ENCODE measurements at places on chromosomes 11 and 22.

- DNase-seq, result no peak
These were observed 170.6 kb downstream of the BARX2 start for GRCh38 chr11:129546266-129546665.

GRCh38 chr11:45580399-45580798, 85.0 kb downstream of the CHST1 start:
- DNase-seq, result no peak

- DNase-seq, result peak; percentile 50
These were observed 10.5 kb downstream of the GRK2 start for GRCh38 chr11:67276781-67277230.

DNA sequence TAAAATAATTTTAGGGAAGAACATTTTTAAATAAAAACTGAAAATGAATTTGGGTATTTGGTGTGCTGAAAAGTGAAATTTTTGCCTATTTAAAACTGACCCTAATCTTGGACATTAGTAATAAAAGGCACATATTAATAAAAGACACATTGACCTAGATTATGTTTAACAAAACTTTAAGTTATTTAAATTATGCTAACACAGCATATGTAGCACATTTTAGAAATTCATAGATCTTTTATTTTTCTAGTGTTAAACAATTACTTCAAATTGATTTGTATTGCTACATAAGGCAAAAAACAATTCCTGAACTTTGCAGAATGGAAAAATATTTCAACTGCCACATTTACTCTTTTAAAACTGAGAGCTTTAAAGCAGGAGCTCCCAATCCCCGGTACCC, 10.6 kb downstream of the C11orf58 start:
- DNase-seq, result no peak

- no peak for DNase-seq
These were observed 474.0 kb downstream of the MIAT start for GRCh38 chr22:27131346-27131745.

- no peak for DNase-seq
These were observed 29.8 kb upstream of the GRK3 start for GRCh38 chr22:25534724-25535123.

DNA sequence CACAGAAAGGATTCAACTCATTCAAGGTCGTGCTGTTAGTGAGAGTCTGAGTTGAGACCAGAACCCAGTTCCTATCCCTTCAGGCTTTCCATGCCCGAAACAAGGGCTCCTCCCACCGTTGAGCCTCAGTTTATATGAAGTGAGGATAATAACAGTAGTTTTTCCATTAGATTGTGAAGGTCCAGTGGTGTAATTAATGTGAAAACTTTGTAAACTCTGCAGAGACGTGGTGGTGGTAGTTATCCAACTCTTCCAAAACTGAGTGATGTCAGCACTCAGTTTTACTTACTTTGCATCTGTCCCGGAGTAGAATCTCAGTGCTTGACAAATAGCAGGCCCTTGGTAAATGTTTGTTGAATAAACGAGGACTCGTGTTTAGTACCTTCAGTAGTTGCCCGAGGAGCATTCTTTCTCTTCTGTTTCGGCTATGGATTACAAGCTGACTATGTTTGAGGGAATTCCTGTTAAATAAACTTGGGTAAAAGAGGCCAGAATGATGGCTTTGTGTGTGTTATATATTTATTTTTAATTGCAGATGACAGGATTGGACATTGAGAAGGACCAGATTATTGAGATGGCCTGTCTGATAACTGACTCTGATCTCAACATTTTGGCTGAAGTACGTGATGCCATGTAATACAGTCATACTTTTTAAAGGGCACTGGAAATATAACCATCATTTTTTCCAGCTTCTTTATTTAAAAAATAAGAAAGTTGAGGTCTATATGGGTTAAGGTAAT, 1.0 kb downstream of the REXO2 start:
- no peak for DNase-seq

DNA sequence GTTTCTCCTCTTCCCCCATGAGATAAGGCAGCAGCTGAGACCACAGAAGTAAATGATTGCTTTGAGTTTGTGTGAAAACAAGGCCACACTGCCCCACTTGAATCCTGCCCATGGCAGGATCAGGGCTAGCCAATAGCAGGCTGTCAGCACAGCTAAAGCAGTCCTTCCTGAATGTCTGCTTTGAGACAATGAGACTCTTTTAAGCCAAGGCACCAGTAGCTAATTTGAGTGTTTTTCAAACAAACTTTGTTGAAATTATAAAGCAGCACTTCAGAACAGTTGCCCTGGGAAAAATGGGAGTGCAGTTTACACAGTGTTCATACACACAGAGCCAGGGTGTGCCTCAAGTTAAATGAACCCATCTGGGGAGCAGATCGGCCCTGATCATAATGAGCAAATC, 103.5 kb upstream of the OR5AK2 start:
- no peak for DNase-seq

GRCh38 chr22:36055376-36056295, 27.0 kb upstream of the RBFOX2 start:
- no peak for DNase-seq

DNA sequence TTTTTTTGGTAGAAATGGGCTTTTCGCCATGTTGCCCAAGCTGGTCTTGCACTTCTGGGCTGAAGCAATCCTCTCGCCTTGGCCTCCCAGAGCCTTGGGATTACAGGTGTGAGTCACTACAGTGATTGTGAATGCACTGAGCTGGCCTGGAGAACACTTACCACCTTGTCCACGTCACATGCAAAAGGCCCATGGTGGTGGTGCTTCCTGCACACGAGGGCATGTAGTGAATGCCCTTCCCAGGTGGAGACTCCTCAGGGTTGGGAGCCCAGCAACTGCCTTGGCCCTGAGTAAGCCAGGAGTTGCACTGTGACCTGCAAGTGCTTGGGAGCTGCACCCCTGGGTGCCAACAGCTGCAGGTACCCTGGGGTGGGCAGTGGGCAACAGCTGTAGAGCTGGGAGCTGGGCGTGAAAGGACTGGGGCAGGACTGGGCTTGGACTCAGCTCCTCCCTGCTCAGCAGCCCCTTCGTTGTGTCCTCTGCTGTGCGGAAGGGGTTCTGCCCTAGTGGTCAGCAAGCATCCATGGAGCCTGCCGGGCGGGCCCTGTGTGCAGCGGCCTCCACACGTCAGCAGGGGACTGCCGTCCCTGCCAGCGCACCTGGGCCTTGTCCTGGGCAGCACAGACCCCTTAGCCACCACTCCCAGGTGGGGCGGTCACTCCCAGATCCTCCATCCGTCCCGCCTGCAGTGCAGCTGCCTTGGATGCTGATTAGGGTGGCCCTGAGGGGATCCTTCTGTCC, 9.3 kb upstream of the ADORA2A start:
- no peak for DNase-seq

DNA sequence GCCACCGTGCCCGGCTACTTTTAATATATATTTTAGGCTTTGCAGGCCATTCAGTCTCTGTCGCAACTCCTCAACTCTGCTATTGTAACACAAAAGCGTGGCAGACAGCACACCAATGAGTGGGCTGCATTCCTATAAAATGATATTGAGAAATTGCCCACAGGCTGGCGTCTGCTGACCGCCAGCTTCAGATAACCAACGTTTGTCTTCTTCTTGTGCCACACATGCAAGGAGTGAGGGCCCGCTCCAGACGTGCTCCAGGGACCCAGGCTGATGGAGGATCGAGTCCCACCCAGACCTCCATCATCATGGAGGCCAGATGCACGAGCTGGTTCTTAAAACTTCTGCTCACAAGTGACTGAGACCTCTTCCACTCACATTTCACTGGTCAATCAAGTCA, 35.4 kb upstream of the LINC01488 start:
- DNase-seq, result no peak

- DNase-seq, result no peak
These were observed 279.8 kb downstream of the MIAT start for GRCh38 chr22:26937213-26937612.

DNA sequence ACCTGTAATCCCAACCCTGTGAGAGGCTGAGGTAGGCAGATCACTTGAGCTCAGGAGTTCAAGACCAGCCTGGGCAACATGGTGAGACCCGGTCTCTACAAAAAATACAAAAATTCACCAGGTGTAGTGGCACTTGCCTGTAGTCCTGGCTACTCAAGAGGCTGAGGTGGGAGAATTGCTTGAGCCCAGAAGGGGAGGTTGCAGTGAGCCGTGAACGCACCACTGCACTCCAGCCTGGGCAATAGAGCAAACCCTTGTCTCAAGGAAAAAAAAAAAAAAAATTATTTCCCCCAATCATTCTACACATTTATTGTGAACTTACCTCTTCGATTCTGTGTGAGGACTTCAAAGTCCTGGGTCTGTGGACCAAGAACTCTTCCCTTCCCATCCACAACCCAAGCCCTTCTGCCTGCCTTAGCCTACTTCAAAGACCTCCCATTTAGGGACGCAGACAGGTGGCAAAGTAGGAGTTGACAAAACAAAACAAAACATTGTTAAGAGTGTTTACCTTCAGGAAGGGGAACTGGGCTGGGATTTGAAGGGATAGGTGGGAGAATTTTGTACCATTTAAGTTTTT, 3.8 kb upstream of the WEE1 start:
- no peak for DNase-seq

- DNase-seq, result peak; percentile 54
These were observed 740 bp downstream of the FADS1 start for GRCh38 chr11:61815790-61816735.

DNA sequence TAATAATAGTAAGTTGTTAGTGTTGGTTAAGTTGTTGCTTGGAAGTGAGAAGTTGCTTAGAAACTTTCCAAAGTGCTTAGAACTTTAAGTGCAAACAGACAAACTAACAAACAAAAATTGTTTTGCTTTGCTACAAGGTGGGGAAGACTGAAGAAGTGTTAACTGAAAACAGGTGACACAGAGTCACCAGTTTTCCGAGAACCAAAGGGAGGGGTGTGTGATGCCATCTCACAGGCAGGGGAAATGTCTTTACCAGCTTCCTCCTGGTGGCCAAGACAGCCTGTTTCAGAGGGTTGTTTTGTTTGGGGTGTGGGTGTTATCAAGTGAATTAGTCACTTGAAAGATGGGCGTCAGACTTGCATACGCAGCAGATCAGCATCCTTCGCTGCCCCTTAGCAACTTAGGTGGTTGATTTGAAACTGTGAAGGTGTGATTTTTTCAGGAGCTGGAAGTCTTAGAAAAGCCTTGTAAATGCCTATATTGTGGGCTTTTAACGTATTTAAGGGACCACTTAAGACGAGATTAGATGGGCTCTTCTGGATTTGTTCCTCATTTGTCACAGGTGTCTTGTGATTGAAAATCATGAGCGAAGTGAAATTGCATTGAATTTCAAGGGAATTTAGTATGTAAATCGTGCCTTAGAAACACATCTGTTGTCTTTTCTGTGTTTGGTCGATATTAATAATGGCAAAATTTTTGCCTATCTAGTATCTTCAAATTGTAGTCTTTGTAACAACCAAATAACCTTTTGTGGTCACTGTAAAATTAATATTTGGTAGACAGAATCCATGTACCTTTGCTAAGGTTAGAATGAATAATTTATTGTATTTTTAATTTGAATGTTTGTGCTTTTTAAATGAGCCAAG, 2.7 kb downstream of the NEAT1 start:
- peak; percentile 97 for DNase-seq

- no peak for DNase-seq
These were observed 21.9 kb downstream of the UBE2L3 start for GRCh38 chr22:21589396-21589795.

GRCh38 chr11:32231909-32232493, 141.1 kb downstream of the RCN1 start:
- no peak for DNase-seq

- DNase-seq, result peak; percentile 36
These were observed 581 bp upstream of the EIF3L start for GRCh38 chr22:37848587-37849088.

GRCh38 chr22:47452184-47452583, 689.7 kb downstream of the TBC1D22A start:
- DNase-seq, result no peak

- DNase-seq, result no peak
These were observed 8.0 kb upstream of the NAALADL1 start for GRCh38 chr11:65066315-65066714.

- DNase-seq, result no peak
These were observed 3.5 kb upstream of the SIPA1 start for GRCh38 chr11:65634440-65634839.

GRCh38 chr11:44943118-44943517, 7.6 kb downstream of the TP53I11 start:
- no peak for DNase-seq

- no peak for DNase-seq
These were observed 18.8 kb downstream of the RRP7A start for GRCh38 chr22:42500836-42501179.

GRCh38 chr11:110565357-110566336, 135.9 kb downstream of the FDX1 start:
- peak; percentile 17 for DNase-seq

- peak; percentile 42 for DNase-seq
These were observed 57.7 kb upstream of the DRD2 start for GRCh38 chr11:113532697-113533424.

GRCh38 chr11:61792310-61793082, at the start of the genes FEN1 and TMEM258:
TSS of gene FEN1 (plus strand) at chr11:61792911. CDS start at chr11:61795362, 2,451 bp downstream.
TSS of gene TMEM258 (minus strand) at chr11:61792599. CDS start at chr11:61792558, 41 bp downstream.
- DNase-seq, result peak; percentile 90

GRCh38 chr11:94563176-94563847, 3.9 kb upstream of the PIWIL4 start:
- DNase-seq, result no peak

GRCh38 chr11:36622431-36623136, 24.5 kb upstream of the RAG2 start:
- DNase-seq, result peak; percentile 16

DNA sequence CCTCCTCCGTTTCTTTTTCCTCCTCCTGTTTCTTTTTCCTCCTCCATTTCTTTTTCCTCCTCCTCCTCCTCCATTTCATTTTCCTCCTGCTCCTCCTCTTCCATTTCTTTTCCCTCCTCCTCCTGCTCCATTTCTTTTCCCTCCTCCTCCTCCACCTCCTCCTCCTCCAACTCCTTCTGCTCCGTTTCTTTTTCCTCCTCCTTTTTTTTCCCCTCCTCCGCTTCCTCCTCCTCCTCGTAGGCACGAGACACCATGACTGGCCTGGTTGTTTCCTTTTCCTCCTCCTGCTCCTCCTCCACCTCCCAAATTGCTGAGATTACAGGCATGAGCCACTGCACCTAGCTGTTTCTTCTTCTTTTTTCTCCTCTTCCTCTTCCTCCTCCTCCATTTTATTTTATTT, 25.6 kb upstream of the DRICH1 start:
- DNase-seq, result no peak

DNA sequence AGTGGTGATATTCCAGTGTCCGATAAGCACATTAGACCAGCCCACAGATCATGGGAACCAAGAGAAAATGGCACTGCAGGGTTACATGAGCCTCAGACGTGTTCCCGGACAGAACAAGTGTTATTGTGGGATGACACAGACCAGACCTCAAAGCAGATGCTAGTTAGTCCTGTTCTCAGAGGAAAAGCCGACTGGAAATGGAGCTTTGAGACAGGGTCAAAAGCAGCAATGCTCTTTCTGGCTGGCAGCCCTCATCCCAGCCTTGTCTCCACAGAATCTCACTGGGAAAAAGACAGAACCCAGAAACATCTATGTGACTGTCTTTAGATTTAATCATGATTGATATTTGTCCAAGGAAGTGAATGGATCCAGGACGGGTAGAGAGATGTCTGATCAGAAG, 506.8 kb downstream of the INSC start:
- no peak for DNase-seq

GRCh38 chr11:12126344-12127019, 16.1 kb downstream of the MICAL2 start:
- DNase-seq, result no peak
